ENCODE measurements at places on chromosomes 16 and 17.

DNA sequence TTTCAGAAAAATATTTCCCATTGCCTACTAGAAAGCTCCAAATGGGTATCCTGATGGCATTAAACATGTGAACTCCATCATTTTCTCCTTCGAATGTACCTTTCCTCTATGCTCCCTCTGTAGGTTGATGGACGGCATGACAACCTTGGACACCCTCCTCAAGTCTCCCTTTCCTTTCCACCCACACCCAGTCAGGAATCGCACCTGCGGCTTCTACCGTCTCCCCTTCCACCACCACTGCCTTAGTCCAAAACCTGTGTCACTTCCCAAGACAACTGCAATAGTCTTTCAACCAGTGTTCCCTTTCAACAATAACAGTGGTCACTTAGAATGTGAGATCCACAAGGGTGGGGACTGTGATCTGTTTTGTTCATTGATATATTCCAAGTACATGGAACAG lies 233.1 kb upstream of the AXIN2 start:
- peak; percentile 45 for DNase-seq

GRCh38 chr16:52499060-52499440 lies 47.9 kb downstream of the TOX3 start:
- no peak for DNase-seq

DNA sequence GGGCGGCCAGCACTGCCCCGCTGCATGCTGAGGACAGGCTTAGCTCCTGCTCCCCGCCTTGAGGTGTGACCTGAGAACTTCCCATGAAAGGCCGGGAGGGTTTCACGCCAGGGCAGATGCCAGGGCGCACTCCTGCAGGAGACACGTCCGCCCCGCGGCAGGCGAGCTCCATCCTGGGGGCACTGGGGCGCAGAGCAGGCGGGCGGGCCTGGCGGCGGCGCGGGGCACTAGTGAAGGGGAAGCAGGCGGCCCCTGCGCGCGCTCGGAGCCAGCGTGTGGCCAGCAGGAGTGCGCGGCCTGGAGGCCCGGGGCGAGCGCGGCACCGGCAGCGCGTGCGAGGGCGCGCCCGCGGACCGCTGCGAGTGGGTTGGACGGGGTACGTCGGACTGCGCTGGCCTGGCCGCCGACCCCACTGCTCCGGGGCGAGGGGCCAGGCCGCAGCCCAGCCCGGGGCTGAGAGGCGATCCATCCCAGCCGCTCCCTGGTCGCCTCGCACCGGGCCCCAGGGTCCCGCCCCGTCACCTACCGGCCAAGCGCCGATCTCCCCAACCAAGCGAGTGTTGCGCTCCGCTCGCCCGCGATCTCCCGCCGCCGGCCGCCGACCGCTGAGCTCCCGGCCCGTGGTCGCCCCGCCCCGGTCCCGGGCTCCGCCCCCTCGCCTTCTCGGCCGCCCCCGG lies at the start of gene MAP3K14:
Gene MAP3K14, minus strand, starts transcription at position 587 of the 677 bp plus-strand sequence. CDS start 26,275 bp downstream, outside the sequence.
- peak; percentile 89 for DNase-seq

GRCh38 chr16:28532940-28533647 lies 5.7 kb downstream of the NUPR1 start:
- no peak for DNase-seq

DNA sequence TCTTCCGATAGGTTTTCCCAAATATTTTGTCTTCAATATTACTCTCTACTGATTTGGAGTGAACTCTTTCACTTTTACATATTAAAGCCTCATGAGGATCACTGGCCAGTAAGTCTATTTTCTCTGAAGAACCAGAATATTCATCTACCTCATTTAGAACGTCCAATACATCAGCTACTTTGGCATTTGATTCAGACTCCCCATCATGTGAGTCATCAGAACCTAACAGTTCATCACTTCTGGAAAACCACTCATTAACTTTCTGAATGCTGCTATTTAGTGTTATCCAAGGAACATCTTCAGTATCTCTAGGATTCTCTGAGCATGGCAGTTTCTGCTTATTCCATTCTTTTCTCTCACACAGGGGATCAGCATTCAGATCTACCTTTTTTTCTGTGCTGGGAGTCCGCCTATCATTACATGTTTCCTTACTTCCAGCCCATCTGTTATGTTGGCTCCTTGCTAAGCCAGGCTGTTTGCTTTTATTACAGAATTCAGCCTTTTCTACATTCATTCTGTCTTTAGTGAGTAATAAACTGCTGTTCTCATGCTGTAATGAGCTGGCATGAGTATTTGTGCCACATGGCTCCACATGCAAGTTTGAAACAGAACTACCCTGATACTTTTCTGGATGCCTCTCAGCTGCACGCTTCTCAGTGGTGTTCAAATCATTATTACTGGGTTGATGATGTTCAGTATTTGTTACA lies 30.9 kb downstream of the BRCA1 start:
- no peak for DNase-seq

- DNase-seq: peak; percentile 78
Measured at GRCh38 chr16:19104607-19105006, 9.2 kb upstream of the ITPRIPL2 start.

GRCh38 chr16:28069971-28070794 lies 6.7 kb upstream of the GSG1L start:
- DNase-seq: no peak

- DNase-seq: no peak
Measured at GRCh38 chr17:21184570-21184969, 29.4 kb downstream of the TMEM11 start.

DNA sequence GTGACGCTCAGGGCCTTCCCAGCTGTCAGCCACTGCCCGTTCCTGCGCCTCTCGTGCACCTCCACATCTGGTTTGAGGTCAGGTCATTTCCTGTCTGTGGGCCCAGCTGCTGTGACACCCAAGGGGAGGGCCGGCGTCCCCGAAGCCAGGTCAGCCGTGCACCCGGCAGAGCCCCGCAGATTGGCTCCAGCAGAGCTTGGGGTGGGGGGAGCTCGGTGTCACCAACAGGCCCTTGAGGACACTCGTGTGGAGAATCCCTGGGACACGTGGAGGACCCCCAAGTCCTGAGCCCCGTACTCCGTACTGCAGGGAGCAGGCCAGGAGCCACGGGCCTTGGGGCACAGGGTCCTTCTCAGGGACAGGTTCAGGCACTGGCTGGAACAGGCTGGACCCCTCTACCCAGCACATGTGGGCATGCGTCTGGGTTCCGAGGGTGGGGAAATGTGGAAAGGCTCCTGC lies 4.8 kb downstream of the SPATA2L start:
- DNase-seq: no peak

Measured in neural progenitor cell (in vitro differentiated cells).